ENCODE measurements at places on chromosomes 6 and 20. TPM values are rescaled to one million over a fixed set of nuclear protein-coding genes. Genes with fewer than 3 reads are reported as not detected.

PAK5 gene
- total RNA-seq, result not detected

PERP gene
- 10.7 TPM for total RNA-seq

ZNF337 gene
- total RNA-seq, result 9.7 TPM

AP5S1 gene
- 24.9 TPM for total RNA-seq

GPLD1 gene
- 0.14 TPM for total RNA-seq

XKR7 gene
- total RNA-seq, result not detected

IL20RA gene
- not detected for total RNA-seq

BTNL2 gene
- total RNA-seq, result not detected

All from placental pericyte (primary cell).